ENCODE measurements at places on chromosomes 7 and 10.
A peak's percentile ranks its signal among the peaks of the same experiment; 100 is the strongest.

DNA sequence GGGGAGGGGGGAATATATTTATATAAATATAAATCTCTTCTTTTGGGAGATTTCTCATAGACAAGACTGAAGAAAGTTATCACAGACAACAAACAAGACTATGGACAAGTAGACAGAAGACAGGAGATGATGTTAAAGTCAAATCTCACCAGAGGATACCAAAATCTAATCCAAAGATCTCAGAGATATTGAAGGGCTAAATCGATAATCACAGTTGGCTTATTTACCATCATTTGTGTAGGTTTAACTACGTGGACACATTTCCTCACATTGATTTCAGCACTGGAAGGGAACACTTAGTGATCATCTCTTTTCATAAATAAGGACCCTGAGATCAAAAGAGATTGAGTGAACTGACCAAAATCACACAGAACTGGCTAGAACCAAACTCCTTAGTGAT lies 2.7 kb upstream of the INPP5F start:
- DNase-seq = no peak

DNA sequence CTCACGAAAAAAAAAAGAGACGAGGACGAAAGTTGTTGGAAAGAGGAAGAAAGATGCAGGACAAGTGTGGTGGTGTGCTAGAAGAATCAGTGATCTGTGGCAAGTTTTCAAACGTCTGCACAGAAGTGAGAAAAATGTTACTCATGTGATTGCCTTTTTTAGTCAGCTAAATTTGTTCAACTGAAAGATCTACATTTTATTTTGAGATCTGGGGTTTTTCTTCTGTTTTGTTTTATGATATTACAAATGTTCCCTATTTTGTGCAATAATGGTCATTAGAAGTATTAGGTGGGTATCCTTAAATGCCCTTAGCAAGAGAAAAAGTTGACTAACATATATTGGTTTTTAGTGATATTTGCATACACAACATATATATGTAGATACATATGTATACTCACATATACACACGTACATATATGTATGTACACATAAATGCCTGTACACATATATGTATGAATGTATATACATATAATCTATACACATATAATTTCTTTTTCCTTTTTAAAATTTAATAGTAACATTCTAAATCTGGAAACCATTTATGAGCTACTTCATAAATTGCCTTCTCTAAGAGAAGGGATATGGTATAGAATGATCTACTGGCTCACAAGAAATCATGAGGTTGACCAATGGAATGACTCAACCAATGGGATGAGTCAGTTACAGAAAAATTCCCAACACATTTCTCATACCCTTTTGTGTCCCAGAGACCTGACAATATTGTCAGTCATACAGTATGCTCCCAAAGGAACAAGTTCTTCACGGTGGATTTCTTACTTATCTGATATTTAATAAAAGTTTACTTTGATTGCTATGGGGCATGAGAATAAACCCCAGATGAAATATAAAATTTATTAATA lies 38.4 kb downstream of the SLC39A12 start:
- no peak for DNase-seq

GRCh38 chr10:115771755-115772154 lies 501.3 kb downstream of the GFRA1 start:
- DNase-seq = no peak

DNA sequence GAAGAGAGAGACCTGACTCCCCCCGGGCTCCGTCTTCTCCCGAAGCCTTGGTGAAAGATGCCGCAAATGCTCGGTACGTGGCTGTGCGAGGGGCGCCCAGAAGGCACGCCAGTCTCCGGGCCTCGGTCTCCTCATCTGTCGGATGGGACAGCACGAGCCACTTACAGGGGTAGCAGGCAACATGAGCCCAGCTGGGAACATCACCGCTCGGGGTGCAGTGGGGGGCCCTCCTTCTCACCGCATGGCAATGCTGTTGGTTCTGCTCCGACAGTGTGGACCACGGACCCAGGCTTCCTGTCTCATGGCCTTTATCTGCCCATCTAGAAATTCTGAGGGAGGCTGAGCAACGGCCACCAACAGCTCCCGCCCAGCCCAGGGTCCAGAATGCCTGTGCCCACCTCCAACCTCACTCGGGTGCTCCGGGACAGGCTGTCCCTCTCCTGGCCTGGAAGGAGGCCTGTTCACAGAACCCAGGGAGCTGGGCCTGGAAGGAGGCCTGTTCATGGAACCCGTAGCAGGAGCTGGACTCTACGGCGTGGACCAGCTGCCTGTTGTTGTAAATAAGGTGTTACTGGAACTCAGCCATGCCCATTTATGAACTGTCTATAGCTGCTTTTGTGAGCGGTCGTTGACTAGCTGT lies 15.8 kb downstream of the ADAP1 start:
- DNase-seq = no peak

GRCh38 chr7:154424350-154424749 lies 372.2 kb downstream of the DPP6 start:
- DNase-seq = no peak

GRCh38 chr7:33810356-33810755 lies 95.0 kb upstream of the BMPER start:
- no peak for DNase-seq

GRCh38 chr10:29420744-29421143 lies 131.9 kb downstream of the LYZL1 start:
- DNase-seq = no peak

DNA sequence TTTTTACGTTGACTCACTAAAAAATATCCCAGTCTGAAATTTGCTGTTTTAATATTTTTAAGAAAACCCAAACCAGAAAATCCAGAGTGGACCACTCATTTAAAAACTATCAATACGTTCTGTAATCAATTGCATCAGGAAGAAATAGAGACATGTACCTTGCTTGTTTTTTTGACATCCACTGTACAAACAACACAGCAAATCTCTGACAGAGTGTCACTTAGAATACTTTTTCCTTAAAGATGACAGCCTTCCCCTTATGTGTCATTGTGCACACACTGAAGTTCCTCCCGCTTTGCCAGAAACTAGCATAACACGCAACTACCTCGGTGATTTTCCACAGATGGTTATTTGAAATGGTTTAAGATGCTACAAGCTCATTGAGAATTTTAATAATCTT lies 321.7 kb upstream of the PFKP start:
- DNase-seq = no peak

- DNase-seq = no peak
Measured at GRCh38 chr10:13674645-13675588, 88.2 kb downstream of the PRPF18 start.

DNA sequence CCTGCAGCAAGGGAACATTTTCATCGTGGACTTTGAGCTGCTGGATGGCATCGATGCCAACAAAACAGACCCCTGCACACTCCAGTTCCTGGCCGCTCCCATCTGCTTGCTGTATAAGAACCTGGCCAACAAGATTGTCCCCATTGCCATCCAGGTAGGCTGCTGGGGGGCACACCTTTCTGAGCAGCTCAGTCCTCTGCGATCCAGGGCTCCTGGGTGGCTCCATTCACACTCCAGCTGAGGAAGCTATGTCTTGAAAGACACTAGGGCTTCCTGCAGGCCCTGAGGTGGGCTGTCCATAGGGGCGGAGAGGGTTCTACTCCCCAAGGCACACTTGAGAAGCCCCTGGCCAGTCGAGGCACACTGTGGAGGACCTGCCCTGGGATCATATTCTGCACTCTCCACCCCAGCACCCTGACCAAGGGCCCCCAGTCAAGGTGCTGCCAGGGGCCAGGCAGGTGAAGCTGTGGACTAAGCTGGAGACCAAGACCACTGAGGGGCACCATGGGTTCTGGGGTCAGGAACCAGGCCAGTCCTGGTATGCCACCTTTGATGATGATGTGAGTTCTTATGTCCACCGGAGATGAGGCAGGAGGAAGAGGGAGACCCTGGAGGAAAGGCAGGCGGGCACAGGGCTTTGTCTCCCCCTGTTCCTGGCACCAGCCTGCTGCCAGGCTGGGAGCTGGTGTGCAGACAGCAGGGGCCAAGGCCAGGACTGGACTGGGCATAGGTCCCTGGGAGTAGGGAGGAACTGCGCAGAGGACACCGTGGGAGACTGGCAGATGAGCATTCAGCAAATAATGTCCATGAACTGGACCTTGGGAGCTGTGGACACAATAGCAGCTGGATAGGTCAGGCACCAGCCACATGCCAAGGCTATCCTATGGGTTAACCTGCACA lies 54.8 kb downstream of the ALOX5 start:
- no peak for DNase-seq

DNA sequence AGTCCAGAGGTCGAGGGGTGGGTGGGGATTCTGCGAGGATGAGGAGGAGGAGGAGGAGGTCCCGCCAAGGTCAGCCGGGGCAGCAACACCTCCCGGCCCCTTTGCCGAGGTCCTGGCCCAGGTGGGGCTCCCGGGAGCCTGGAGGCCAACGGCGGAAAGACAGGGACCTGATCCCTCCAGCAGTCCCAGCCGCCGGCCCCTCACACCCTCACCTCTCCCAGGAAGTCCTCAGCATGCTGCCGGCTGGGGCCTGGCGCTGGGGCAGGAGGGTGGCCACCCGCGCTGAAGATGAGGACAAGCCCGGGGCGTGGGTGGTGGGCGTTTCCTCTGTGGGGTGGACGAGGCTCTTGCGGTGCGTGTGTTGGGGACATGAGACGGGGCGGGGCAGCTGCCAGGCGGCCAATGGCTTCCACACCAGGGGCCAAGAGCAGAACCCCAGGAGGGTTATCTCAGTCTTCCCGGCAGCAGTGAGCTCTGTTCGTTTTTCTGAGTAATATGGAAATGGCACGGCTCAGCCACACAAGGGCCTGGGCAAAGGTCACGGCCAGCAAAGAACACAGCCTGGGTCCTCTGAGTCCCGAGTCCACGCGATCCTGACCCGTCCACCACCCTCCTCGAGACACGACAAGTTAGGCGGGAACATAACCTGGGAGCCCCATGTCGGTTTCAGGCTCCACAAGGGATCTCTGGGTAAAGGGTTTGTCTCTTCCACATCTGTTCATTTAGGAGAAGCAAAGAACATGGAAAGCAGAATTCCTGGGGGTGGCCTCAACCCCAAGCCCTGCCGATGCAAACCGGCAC lies 82.9 kb upstream of the PDGFA start:
- no peak for DNase-seq

DNA sequence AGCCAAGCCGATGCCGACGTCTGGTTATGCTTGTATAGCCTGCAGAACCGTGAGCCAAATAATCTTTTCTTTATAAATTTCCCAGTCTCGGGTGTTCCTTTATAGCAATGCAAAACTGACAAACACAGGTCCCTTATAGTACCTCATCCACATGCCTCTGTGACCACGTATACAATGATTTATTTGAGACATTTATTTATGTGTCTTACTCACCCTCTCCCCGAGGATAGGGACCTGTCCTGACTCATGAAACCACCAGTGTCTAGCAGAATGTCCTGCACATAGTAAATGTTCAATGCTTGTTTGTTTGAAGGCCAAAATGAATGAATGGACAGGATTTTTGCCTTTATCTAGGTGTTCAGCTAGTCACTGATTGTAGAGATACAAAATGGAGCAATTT lies 147.9 kb upstream of the FZD8 start:
- DNase-seq = no peak

- DNase-seq = peak; percentile 25
Measured at GRCh38 chr10:43204943-43205671, 61.8 kb downstream of the RASGEF1A start.

DNA sequence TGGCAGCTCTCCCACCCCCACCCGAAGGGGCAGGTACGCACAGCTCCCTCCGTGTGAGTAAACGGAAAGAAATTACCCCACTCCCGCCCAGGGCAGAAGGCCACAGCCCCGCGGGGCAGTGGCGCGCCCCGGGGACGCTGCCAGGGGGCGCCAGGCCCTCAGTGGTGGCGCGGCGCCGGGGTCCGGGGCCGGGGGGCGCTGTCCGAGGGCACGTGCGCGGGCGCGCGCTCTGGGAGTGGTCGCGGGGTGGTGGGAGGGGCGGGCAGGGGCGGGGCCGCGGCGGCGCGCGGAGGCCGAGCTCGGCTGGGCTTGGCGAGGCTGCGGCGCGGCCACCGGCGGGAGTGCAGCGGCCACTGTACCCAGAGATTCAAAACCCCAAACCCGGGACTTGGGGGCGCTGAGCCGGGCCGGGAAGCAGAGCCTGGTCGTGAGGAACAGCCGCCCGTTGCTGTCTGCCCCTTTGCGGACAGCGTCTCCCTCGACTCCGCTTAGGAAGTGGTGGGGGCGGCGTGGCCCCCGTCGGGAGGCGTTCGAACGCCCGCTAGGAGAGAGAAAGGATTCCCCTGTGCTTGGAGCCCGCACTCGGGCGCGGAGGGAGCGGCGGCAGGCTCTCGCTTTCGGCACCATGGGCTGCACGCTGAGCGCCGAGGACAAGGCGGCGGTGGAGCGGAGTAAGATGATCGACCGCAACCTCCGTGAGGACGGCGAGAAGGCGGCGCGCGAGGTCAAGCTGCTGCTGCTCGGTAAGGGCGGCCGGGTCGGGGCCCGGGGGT lies at the start of gene GNAI1:
Gene GNAI1 (plus strand): TSS at position 296 of the 773 bp plus-strand sequence. CDS start 330 bp downstream, at position 626.
- peak; percentile 65 for DNase-seq

DNA sequence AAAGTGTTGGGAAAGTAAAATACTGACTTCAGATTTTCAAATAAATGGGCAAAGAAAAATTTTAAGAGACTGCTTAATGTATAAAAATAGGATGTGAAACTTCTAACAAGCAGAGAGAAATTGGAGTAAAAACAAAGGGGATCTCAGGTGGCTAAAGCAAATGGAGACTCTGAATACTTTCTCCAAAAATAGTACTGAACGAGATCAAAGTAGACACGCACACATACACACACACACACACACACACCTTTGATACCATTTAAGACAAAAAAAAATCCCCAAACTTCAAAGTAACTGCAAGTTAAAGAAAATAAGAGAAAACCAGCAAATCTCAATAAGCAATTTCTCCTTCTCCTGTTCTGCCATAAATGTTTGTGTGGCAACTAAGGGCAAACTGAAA lies 307.3 kb downstream of the CRPPA start:
- DNase-seq = no peak

DNA sequence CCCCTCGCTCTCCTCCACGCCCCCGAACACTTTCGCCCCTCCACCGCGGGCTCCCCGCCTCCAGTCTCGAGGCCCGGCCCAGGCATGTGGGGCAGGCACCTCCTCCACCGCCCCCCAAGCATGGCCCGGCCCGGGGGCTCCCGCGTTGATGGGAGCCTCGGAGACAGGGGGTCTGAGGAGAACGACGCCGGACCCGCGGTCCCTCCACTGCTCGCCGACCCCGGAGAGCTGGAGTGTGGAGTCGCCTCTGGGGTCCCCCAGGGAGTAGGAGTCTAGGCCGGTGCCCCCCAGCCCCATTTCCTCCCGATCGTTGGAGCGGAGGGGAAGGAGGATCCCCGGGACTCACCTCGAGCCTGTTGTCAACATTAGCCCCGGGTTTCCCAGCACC lies 206 bp downstream of the UPF2 start:
- no peak for DNase-seq
